ENCODE measurements at places on chromosomes 1 and 21.

DNA sequence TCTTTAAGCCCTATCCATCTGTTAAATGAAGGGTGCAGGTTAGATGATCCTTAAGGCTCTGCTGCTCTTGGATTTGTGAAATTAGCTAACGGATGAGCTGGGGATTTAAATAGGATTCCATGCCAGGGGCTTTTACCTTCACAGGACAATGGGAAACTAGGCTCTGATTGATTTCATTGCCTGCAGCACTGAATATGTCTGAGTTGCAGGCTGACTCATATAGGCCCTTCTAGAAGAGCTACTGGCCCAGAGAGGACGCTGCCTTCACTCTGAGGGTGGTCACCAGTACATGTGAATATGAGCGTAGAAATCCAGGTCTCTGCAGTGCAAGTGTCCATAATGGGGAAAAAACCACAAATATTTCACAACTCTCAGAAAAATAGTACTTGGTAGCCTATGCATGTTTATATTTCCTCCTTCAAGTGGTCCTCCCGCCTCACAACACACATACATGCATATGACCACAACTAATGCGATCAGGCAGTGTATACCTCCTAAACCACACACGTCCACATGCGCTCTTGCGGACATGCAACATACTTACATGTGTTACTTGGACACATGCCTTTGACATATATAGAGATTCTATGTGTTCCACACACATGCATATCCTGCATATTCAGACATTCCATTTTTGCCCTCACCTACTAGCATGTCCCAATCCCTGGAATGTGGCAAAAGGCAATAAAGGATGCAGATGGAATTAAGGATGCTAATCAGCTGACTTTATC lies 233.8 kb upstream of the JUN start:
- no peak for DNase-seq

- no peak for DNase-seq
These were observed 74.9 kb downstream of the CAPZB start for GRCh38 chr1:19410393-19410792.

- no peak for DNase-seq
These were observed 18.3 kb downstream of the GRHL3 start for GRCh38 chr1:24337455-24337854.

- DNase-seq: no peak
These were observed 160.0 kb downstream of the NEGR1 start for GRCh38 chr1:72122099-72122880.

Measured in activated CD4-positive, alpha-beta T cell treated with anti-CD3 and anti-CD28 coated beads, Interleukin-2, amount 50 U/mL, for 16 hours (primary cell).